Kidney tubule cell (primary cell): ENCODE measurements at places on chromosomes 16 and 17.
A peak's percentile ranks its signal among the peaks of the same experiment; 100 is the strongest.

- DNase-seq, result peak; percentile 54
These were observed 23.4 kb upstream of the MPO start for GRCh38 chr17:58303971-58304749.

DNA sequence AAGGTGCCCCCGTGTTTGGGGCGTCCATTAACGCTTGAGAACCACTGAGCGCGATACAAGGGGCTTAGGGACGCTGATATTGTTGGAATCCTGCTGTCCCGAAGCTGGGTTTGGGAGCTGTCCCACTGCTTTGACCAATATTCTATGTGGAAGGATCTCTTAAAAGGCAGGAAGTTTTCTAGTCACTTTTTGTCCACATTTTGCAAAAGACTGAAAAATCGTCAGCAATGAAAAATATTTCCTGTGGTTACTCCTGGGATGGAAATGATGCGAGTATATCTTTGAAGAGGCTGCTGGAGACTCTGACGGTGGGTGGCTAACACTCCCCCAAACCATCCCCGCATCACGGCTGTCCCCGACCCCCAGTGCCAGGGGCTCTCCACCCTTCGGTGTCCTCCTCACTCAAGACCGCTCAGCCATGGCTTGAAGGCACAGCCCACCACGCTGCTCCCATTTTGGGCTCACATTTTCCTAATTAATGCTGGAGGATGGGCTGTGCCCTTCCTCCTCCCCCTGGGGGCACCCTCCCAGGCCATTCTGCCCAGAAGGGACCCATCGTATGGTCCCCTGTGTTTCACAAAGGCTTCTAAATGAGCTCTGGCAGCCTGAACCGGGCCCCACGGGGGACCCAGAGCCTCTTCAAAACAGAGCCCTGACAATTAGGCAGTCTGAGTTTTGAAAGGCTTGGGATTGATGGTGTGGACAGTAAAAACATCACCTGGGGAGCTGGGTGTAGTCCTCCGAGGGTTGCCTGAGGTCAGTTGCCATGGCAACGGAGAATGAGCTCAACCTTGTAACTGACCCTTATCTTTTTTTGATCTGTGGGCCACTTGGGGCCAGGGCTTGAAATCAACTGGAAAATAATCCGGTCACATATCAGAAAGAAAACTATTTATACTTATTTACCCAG lies 158.6 kb downstream of the C16orf78 start:
- no peak for DNase-seq

GRCh38 chr17:43400943-43401717 lies 2.3 kb downstream of the ARL4D start:
- peak; percentile 95 for DNase-seq

DNA sequence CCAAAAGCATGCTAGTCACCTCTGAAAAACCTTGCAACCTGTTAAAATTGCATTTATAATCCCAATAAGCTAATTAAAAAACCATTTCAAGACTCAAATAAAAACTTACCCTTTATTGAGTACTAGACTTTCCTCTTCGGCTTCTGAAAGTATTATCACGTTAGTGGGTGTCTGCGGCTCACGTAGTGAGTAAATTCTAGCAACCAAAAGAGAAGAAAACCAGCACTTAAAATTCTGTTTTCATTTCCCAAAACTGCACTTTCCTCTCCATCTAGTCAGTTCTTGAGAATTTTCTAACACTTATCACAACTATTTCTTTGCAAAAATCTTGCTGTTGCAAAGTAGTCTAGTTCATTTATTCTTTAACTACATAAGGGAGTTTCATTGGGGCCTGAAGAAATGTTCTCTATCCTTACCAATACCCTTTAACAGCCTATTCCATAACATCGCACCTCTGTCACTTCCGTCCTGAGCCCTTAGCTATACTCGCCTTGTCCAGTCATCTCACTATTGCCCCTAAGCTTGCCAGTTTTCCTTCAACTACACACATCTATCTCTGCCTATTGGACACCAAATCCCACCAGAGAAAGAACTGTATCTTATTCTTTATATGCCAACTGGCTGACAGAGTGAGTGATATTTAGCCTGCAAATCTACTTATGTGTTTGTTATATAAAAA lies 8.7 kb downstream of the NUP88 start:
- no peak for DNase-seq

GRCh38 chr16:3999479-4000325 lies 116.5 kb downstream of the ADCY9 start:
- DNase-seq, result no peak

GRCh38 chr17:50094243-50094752 lies 853 bp upstream of the PDK2 start:
- DNase-seq, result peak; percentile 86

- no peak for DNase-seq
These were observed 1200.0 kb downstream of the CDH11 start for GRCh38 chr16:63921737-63922295.

DNA sequence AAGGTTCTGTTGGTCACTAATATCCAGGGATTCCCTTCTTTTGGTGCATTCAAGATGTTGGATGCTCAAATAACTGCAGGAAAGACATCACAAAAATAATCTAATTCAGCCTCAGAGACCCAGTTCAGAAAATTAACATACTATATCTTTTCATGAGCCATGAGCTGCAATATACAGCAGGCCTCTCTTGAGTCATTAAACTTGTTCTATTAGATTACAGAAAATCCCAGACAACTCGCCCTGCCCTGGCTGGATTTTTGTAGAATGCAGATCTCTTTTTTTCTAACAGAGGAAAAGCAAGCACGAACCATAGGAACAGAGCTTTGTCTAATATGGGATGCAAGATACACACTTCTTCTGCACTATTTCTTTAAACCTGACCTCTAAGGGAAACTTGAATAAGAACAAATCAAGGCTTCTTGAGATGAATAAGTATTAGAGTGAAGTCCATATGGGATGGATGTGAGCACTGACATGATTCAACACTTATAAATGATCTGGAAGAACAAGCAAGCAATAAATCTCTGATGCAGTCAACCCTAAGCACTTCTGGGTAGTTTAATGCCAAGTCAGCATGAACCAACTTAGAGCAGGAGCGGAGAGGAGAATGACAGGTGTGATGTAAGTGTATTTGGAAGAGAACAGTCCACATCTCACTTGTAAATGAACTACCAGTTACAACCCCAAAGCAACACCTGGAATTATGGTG lies 70.7 kb upstream of the GNAO1 start:
- DNase-seq, result no peak

DNA sequence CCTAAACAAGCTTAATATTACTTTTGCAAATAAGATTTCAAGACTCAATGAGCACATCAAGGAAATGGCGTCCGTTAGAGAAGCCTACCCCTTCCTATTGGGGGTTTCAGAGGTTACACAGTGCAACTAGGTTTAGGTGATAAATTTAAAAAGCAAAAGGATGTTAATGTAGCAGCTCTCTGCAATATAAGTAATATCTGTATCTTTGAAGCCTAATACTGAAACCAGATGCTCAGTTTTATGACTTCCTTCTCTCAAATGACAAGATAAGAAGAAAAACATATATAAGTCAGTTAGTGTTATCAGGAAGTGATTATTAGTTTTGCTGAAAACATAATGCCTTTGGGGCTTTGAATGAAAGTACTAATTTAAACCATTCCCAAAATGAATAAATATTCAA lies 54.3 kb upstream of the MED13 start:
- DNase-seq, result no peak

DNA sequence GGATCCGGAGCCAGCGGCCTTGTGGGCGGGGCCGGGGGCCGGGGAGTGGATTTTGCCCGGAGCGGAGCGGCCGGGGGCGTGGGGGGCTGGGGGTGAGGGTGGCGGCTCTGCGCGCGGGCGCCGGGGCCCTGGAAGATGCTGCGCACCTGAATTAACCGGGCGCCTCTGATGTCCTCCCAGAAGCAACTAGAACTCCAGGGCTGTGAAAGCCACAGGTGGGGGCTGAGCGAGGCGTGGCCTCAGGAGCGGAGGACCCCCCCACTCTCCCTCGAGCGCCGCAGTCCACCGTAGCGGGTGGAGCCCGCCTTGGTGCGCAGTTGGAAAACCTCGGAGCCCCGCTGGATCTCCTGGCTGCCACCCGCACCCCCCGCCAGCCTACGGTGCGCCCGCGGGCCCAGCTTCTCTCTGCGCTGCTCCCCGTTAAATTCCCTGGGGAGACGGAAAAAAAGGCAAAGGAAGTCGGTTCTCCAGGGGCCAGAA lies 549 bp downstream of the SLC26A11 start:
- DNase-seq, result no peak

GRCh38 chr16:15694499-15694898 lies 44.5 kb downstream of the NDE1 start:
- no peak for DNase-seq

DNA sequence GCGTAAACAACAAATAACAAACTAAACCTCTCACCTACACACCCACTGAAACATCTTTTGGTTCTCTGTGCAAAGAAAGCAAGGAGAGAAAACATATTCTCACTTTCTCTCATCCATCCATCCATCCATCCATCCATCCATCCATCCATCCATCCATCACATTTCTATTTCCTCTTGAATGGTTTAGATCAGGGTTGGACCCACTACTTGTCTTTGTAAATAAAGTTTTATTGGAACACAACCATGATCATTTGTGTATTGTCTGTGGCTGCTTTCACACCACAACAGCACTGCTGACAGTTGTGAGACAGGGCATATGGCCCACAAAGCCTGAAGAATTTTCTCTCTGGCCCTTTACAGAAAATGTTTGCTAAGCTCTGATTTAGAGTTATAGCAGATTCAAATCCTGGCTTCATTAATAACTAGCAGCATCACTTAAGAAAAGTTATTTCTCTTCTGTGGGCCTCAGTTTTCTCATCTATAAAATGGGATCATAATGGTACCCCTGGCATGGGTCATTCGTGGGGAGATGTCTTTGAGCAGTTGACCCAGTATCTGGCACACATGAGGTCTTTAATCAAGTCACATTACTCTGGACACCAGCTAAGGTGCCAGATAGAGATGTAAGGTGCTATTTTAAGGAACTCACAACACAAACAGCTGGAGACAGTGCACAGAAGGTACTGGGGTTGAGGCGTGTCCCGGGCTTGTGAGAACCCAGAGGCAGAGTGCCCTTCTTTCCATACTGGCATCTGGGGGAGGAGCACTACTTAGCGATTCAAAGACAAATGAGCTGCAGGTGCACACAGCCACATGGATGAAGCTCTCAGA lies 146.3 kb downstream of the CMIP start:
- DNase-seq, result no peak

- DNase-seq, result no peak
These were observed 55.9 kb downstream of the NSRP1 start for GRCh38 chr17:30172560-30172959.

DNA sequence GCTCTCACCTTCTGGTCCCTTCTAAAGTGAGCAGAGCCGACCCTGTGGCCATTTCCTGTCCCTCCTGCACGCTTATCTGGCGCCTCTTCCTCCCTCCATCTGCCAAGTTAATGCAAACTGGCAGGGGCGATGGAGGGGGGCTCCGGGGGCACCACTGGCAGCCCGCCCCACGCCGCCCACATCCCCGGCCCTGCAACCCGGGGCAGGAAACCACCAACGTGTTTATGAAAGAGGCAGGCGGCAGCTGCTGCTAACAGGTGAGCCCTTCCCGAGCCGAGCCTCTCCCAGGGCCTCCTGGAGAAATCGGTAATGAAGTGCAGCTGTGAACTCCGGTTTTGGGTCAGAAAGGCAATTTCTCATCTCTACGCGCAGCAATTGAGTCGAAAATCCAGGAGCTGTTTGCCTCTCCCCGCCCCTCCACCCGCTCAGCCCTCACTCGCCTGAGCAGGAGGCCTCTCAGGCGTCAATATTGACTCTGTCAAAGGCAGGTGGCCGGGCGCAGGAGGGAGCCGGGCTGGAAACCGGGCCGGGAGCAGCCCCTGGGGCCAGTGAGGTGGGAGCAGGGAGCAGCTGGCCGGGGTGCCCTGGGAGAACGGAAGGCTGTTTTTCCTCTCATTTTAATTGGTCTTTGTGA lies 164.4 kb upstream of the GSE1 start:
- no peak for DNase-seq
